ENCODE measurements at places on chromosomes 1 and 21.

GRCh38 chr1:70277875-70278274 is 56.7 kb downstream of the SRSF11 start:
- DNase-seq, result no peak

- DNase-seq, result peak; percentile 22
Measured at GRCh38 chr1:110948038-110948810, 15.5 kb downstream of the LRIF1 start.

DNA sequence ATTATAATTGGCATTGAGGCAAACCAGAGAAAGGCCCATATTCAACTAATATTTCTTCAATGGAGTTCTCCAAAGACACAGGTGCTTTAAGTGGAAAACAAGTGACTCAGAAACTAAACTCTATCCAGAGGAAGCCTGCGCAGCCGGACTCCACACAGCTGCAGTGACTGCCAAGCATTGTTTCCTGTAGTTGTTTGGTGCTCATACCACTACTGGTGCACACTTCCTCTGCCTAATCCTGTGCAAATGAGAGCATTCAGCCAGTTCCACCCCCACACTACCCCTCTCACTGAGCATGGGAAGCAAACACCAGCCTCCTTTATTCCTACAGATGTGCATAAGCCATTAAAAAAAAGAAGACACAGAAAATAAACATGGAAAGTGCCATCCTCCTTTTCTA is 102.9 kb downstream of the VAV3 start:
- no peak for DNase-seq

- DNase-seq, result peak; percentile 53
Measured at GRCh38 chr1:145690587-145691558, 16.3 kb downstream of the PDZK1 start.

DNA sequence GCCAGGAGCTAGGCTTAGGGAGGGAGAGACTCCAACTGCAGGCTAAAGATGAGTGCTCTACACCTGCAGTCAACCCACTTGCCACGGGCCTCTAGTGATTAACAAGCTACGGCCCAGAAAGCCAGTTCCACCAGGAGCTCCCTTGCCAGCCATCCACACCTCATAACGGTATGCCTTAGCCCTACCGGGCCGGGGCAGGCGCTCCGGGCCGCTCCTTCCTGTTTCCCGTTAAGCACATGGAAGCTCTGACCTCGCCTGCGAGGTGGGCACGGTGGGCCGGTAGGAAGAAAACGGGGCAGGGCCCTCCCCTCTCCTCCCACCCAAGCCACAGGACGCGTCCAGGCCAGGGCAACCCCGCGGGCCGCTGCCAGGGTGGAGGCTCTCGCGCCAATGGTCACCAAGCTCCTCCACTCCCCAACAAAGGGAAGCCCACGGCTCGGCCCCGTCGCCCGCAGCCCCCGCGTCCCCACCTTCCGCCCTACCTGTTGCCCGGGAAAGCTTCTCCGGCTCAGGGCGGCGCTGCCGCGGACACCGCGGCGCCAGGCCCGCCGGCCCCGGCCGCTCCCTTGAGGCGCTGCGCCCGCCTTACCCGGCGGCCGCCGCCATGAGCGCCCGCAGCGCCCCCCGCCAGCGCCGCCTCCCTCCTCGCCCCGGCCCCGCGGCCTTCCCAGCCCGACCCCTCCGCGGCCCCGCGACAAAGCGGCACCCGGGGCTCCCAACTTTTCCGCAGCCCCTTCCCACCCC is 627 bp downstream of the CERS2 start:
- no peak for DNase-seq

GRCh38 chr1:19384772-19385187 is 72.7 kb downstream of the SLC66A1 start:
- no peak for DNase-seq

- no peak for DNase-seq
Measured at GRCh38 chr1:50724626-50725286, 235.3 kb downstream of the FAF1 start.

GRCh38 chr1:101245246-101245927 is 8.6 kb downstream of the S1PR1 start:
- DNase-seq, result no peak

DNA sequence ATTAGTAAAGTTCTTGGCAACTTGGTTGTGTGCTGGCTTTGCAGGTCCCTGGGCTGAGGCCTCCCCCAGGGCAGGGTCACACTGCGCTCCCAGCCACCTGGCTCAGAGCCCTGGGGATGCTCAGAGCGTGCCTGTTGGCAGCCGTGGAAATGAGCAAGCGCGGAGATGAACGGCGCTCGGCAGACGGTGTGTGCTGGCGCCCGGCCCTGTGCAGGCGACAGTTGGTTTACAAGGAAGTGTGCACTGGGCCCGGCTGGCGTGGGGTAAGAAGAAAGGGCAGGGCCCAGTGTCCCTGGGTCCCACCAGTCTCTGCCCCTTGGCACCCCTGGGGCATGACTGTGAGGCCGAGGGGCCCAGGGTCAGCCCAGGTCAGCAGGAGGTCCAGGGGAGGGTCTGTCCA is 25.7 kb upstream of the PEX10 start:
- no peak for DNase-seq

- DNase-seq, result peak; percentile 95
Measured at GRCh38 chr1:246608616-246609376, 42.5 kb downstream of the CNST start.

DNA sequence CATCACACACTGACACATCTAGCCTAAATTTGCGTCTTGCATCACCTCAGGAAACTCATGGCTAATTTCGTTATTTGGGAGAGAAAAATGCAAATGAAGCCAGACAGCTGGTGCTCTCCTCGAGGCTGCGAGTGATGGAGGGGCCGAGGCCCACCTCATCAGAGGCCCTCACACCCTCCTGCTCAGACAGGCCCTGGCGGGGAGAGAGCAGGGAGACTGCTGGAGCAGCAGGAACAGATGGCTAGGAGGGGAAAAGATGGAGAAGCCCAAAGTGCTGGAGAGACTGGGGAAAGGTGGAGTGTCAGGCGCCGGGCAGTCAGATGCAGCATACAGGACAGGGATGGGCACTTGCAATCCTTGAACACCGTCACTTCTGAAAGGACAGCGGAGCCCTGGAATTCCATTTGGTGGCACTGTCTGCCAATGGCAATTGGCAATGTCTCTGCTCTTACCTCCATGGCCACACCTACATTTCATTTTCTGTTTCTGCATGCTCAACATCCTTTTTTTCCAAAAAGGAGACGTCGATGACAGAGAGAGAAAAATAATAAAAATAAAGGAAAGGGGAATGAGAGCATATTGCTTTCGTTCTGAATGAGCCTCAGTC is 286.2 kb downstream of the SPATA17 start:
- DNase-seq, result no peak

DNA sequence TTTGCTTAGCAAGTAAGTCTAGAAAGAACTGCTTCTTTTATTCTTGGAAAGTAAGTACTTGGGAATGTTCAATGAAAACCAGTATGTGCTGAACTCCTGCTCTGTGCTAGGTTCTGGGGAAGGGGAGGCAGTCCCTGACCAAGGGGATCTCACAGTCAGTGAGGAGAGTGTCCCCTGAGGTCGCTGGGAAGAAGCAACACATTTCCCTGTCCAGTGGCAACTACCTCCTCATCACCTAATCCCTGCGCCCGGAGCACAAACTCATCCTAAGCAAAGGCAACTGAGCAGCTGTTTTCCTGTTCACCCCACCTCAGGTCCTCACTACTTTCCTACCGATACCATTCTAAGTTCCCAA is 61.7 kb upstream of the ANGPTL1 start:
- no peak for DNase-seq

- DNase-seq, result peak; percentile 38
Measured at GRCh38 chr1:34984793-34985608, at the start of gene TMEM35B. TSS of gene TMEM35B (minus strand) at chr1:34985347. CDS start at chr1:34985305, 42 bp downstream.

- DNase-seq, result no peak
Measured at GRCh38 chr1:167910530-167910929, 3.4 kb downstream of the ADCY10 start.

GRCh38 chr1:40768146-40768990 is 15.2 kb upstream of the KCNQ4 start:
- DNase-seq, result no peak

- peak; percentile 33 for DNase-seq
Measured at GRCh38 chr1:218299416-218299815, 14.3 kb downstream of the RRP15 start.

DNA sequence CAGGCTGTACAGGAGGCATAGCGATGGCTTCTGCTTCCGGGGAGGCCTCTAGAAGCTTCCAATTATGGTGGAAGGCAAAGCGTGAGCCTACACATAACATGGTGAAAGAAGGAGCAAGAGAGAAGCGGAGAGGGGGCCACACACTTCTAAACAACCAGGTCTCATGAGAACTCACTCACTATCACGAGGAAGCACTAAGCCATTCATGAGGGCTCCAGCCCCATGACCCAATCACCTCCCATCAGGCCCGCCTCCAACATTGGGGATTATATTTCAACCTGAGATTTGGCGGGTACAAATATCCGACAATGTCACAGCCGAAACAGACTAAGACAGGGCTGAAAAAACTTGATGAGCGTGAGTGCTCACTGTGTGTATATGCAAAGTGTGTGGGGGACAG is 89.3 kb upstream of the CNIH3 start:
- DNase-seq, result no peak

DNA sequence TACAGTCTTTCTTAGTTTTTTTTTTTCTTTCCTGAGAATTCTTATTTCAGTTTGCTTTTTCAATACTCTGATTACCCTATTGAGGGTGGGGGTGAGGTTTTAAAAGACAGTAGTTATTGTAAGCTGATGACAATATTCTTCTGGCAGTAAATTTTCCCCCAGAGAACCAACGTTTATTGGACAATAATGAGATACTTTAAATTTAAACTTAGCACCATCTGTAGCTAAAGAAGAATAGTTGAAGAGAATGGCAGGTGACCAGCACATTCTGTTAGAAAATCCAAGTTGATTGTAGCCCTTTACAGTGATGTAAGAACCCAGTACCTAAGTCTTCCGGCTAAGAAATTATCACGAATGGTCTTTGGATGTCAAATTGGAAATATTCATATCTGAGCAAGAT is 364.6 kb upstream of the LYPLAL1 start:
- no peak for DNase-seq

GRCh38 chr21:29436143-29436542 is 137.4 kb downstream of the BACH1 start:
- DNase-seq, result no peak

- no peak for DNase-seq
Measured at GRCh38 chr1:44847845-44848244, 4.8 kb upstream of the PTCH2 start.

GRCh38 chr1:54842963-54843362 is 41.8 kb upstream of the TTC22 start:
- DNase-seq, result no peak

DNA sequence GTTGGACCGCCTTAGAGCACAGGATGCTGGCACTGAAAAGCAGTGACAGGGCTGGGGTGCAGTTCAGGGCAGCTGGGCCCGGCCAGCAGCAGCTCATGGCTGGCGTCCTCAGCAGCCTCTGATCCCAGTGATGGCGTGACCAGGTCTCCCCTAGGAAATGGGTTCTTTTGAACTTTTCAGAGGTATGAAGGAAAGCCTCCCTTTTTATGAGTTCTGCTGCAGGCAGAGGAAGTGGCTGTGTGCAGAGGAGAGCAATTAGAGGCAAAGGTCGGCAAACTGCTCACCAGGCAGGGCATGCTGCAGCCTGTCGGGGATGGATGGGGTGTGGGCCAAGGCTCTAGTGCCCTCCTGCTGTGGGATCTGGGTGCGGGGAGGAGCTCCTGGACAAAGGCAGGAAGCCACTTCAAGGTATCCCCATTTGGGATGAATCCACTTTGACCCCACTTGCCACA is 45.6 kb upstream of the RAB4A start:
- no peak for DNase-seq

- DNase-seq, result no peak
Measured at GRCh38 chr21:15626031-15626430, 103.8 kb upstream of the USP25 start.

DNA sequence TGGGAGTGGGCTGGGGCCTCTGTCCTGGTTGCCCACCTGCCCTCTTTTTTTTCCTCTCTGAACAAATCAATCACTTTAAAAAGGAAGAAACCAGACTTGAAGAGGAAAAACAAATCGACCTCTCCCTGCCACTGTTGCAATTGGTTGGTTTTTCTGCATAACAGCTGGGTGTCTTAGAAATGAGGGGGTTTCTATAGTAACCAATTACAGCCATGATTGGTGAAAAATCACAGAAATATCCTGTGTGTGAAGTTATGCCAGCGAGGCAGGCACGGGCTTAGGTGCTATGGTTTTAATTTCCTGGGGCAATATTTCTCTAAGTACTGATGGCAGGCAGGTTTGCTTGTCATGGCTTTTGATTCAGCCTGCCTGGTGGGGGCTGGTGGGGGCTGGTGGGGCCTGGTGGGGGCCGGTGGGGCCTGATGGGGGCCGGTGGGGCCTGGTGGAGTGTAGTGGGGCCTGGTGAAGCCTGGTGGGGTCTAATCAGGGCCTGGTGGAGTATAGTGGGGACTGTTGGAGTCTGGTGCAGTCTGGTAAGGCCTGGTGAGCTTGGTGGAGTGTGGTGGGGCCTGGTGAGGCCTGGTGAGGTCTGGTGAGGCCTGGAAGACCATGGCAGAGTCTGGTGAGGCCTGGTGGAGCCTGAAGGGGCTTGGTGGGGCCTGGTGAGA is 54.6 kb downstream of the AJAP1 start:
- DNase-seq, result no peak

GRCh38 chr1:243267914-243268653 is 12.2 kb downstream of the SDCCAG8 start:
- peak; percentile 78 for DNase-seq

DNA sequence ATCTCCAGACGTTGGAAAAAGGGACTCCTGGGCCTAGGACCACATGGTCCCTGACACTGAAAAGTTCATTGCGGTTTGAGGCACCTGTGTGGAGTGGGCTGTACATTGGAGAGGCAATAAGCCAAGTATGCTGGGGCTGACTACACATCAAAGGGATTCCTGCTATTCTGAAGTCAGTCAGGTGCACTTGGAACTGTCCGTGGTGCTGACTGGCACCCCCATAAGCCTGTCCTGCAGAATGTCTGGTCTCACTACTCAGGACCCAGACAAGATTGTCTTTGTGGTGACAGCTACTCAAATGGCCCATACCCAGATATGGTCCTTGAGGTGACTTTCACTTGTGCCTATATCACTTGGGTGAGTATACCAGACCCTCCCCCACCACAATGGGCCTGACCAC is 150.6 kb downstream of the RWDD3 start:
- no peak for DNase-seq

DNA sequence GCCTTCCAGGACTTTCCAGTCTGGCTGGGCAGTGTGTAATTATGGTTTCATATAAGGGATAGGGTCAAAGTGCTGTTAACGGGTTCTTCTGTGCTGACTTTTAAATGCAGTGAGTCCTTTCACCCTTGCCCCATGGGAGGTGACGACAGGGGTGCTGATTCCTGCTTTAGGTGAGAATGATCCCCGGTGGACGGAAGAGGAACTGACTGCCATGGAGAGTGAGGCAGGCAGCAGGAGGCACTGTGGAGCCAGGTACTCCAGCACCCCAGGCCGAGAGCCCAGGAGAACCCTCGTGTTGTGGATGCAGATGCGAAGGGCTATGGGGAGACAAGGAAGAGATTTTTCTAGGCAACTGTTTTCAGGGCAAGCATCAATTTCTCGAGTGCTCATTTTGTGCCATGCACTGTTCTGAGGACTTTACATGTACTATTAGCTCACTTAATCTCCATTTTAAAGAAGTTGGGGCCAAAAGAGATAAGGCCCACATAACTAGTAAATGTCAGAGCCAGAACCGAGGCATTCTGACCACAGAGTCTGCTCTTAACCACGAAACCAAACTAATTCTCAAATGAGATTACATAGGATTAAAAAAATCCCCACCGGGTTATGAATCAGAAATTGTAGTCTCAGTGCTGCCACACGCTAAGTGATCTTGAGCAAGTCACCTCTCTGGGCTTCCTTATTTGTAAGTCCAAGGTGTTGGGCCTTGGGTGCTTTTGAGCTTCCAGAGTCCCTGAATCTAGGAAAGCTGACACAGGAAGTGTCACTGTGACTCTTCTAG is 28.2 kb downstream of the STPG1 start:
- peak; percentile 60 for DNase-seq

- no peak for DNase-seq
Measured at GRCh38 chr1:89698624-89699023, 65.7 kb downstream of the LRRC8C start.
